ENCODE measurements at places on chromosomes 16 and 17.

DNA sequence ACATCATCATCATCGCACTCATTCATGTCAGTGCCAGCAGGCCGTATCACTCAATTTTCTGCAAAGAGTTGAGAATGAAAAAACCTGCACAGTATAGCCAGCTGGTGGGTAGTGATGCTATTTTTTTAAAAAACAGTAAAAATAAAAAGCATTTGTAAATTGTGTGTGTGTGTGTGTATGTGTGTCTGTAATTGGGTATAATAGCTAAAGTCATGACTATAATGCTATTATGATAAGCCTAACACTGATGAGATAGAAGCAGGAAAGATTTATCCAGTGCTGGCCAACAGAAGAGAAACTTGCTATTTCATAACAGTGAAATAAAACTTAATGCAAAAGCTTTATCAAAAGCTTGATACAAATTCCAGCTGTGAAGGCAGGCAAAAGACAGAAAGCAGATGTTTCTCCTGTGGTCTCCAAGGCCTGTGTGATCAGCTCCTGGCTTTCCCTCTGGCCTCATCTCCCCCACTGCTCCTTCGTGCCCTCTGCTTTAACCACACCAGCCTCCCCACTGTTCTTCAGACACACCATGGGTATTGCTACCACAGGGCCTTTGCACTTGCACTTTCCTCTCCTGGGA is 206.2 kb upstream of the IRX5 start:
- DNase-seq, result no peak

DNA sequence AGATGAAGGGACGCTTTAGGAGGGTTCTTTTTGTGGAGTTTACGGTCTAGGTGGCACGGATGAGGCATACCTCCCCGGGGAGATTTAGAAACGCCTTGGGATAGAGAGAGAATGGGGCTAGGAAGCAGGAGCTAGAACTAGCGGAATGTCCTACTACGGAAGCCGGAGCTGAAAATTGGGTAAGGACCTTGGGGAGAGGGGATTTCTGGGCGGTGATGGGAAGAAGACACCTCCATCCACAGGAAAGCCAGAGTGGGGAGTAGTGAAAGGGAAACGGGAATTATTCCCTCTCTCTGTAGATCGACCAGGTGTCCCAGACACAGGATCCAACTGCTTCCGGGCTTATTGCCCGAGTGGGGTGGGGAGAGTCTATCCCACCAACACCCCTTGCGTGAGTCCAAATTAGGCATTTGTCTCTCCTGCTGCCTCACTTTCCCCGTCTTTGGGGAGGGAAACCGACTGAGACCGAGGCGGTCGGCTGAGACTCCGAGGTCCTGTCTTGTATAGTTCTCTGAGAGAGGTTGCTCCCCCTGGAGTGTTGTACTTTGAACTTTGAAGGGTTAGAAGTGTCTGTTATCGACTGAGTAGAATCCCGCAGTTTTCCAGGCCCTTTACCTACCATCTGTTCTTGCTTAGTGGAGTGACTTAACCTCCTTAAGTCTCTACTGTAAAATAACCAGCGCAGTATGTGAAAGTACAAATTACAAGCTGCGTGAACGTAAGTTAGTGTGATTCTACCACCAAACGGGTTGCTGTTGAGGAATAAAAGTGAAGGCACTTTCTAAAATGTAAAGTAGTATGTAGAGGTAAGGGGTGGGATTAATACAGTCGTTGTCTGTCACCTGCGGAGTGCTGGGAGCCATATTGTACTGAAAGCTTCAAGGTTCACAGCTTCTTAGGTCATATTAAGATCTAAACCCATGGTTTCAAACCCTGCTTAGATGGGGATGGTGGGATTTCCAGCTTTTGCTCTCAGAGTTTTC is 1.0 kb downstream of the RSPRY1 start:
- no peak for DNase-seq

- DNase-seq, result no peak
Observed at GRCh38 chr16:1466968-1467521, 7.8 kb downstream of the CLCN7 start.

- DNase-seq, result no peak
Observed at GRCh38 chr16:62503073-62503472, 466.8 kb upstream of the CDH8 start.

- no peak for DNase-seq
Observed at GRCh38 chr17:17942846-17943245, 29.4 kb downstream of the TOM1L2 start.

DNA sequence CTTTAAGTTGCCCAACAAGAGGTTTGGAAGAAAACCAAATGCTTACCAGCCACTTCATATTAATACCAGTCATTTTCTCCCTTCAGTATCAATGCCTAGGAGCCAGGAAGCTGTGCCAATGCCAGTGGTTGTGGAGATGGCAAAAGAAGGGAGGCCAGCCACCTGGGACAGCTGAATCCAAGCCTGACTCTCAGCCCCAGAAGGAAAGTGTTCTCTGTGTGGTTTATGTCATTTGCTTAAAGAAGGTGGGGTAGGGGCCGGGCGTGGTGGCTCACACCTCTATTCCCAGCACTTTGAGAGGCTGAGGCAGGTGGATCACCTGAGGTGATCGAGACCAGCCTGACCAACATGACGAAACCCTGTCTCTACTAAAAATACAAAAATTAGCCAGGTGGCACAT is 13.4 kb downstream of the C17orf78 start:
- no peak for DNase-seq

DNA sequence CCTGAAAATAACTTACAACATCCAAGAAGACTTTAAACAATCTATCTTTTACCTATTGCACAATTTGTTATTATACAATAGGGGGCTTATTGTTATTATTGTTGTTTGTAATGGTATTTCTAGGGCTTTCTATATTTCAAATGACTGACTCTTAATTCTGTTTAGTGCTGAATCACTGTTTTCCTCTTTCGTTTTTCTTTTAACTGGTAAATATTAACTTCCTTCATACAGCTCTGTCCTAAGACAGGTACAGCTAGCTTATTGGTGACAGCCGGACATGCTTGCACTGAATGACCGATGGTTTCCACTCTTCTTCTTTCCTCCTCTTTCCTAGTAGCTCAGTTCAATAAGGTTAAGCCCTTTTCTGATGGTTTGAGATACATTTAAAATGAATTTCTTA is 11.6 kb downstream of the KRTAP9-7 start:
- no peak for DNase-seq

- DNase-seq, result no peak
Observed at GRCh38 chr17:71486261-71486660, 634.6 kb upstream of the SOX9 start.

DNA sequence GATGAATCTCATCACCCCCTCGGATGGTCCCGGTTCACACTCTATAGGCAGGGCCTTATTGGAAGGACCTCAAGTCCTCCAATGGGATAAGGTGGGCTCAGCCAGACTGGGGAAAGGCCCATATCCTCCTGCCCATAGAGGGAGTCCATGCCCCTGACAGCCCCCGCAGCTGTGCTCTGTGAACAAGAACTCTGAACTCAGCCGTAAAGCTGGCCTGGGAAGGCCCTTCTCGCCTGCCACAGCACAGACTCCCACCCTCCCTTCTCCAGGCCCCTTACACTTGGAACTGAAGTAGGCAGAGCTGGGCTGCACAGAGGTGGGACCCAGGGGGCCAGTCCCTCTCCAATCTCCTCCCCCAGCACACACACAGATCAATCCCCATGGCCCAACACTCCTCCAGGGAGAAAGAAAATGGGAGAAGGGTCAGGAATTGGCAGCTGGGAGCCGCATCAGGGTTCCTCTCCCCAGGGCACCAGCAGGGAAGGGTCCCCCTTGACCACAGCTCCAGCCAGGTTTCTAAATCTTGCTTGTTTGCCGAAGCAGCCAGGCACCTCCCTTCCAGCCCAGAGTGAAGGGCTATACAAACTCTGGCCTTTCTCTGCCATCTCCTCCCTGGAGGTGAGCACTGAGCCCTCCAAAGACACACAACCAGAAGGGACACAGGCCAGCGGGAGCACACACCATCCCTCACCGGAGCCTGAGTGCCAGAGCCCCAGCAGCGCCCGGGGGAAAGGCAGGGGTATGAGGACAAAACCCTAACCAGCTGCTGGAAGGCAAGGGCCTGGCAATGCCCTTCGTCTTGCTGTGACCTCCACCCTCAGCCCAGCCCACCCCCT is 454.1 kb downstream of the SOX9 start:
- no peak for DNase-seq

- no peak for DNase-seq
Observed at GRCh38 chr16:1175566-1176279, 22.8 kb downstream of the CACNA1H start.

GRCh38 chr16:2824626-2825025 is 5.5 kb upstream of the ZG16B start:
- DNase-seq, result no peak

GRCh38 chr16:30113031-30113710 is at the start of gene GDPD3:
Gene GDPD3 (minus strand): TSS chr16:30113537. CDS start chr16:30113478, 59 bp downstream.
- no peak for DNase-seq
